Activated CD8-positive, alpha-beta memory T cell treated with anti-CD3 and anti-CD28 coated beads for 24 hours (primary cell): ENCODE measurements at places on chromosomes 13 and 19.

- no peak for DNase-seq
Measured at GRCh38 chr13:113238536-113238935, 29.1 kb downstream of the CUL4A start.

DNA sequence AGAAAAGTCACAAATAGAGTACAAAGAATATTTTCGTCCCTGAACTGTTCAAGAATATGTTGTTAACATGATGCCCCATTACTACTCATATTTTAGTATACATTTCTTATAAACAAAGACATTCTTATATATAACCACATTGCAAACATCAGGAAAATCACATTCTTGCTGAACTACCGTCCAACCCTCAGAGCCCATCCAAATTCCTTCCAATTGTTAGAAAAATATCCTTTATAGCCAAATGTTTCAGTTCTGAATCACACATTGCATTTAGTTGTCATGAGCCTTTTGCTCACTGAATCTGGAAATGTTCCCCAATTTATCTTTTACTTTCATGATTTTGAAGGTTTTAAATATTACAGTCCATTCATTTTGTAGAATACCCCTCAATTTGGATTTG lies 467.8 kb upstream of the ARGLU1 start:
- no peak for DNase-seq

DNA sequence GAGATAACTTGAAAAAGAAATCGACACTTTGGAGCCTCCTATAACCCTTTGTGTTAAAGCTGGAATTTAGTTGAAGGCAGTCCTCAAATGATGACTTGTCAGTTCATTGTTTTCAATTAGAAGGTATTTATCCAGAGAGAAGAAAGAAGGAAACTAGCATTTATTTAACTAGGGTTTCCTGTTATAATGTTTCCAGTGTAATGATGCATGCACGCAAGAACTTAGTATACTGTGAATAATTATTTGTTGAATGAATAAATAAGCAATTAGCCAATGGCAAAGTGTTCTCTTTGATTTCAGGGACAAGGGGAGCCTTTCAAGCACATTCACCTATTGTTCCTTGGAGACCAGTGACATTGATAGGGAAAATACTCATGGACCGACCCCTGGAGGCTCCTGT lies 307.4 kb downstream of the KLF5 start:
- no peak for DNase-seq

GRCh38 chr19:54888239-54888638 lies 14.2 kb downstream of the FCAR start:
- no peak for DNase-seq
